Keratinocyte (primary cell): ENCODE measurements at places on chromosomes 1 and 21. TPM values are rescaled to one million over a fixed set of nuclear protein-coding genes. Genes with fewer than 3 reads are reported as not detected.

- DNase-seq, result no peak
These were observed 26.2 kb downstream of the RSBN1 start for GRCh38 chr1:113786069-113786468.

DNA sequence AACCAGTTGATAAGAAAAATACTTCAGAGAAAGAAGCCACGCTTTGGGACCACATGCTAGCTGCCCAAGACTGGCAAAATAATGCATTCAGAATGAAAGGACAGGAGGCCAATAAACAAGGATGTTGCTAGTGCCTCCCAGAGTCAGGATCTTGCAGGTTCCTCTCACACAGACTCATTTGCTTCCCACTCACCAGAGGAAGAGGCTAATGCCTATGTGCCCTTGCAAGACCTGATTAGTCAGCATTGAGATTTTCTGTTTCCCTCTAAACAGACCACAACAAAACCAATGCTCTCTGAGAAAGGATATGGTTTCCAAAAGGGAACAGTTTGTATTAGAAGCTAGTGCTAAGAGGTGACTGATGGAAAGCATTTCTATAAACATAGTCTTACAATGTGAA, 85.7 kb downstream of the NRDC start:
- no peak for DNase-seq

- no peak for DNase-seq
These were observed at the start of gene LPAR3 for GRCh38 chr1:84892705-84893618. Gene LPAR3 (minus strand): TSS chr1:84893206. CDS start chr1:84866120, 27,086 bp downstream.

Gene MIXL1
- polyA plus RNA-seq, result not detected in 3 replicates

- peak; percentile 11 for DNase-seq
These were observed 977 bp downstream of the LCA5L start for GRCh38 chr21:39444421-39445180.

DNA sequence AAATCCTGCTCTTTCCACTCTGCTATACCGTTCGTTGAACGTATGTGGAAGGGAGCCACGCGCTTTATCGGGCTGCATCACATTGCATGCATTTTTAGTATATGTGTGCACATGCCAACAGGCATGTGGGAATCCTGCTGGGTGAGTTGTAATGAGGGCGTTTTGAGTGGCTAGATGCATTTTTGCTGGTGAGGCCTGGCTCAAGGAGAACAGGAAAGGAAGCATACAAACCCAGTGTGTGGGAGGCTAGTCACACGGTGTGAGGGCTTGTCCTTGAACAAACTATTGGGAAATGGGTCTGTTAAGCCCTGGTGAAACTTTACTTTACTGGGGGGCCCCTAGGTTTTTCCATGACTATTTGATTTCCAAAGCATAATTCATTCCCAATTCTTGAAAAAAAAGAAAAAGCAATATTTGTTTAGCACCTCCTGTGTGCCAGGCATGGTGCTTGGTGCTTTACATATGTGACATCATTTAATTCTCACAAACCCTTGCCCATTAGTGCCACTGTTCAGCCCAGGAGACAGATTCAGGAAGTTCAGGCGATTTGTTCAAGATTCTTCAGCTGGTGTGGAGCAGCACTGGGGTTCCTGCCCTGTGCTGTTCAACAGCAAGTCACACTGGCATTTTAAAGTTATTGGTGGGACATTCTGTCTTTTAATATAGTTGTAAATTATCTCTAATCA, 25.6 kb upstream of the JUN start:
- DNase-seq, result no peak

DNA sequence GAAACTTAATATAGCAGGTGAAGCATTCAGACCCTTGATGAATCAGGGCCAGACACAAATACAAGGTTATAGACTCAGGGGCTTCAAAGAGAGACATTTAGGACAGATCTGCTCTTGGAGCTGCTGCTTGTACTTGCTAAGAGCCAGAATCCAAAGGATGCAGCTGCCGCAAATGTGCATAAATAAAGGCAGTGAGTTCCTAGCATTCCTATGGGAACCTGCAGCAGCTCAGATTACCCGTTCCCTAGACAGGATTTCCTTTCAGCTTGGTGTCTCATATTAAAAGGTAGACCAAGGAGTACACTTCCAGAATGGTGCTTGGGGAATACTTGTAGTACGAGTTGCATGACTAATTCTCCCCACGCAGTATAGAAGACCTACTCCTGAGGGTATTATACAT, 9.7 kb upstream of the LRRC53 start:
- DNase-seq, result no peak

- no peak for DNase-seq
These were observed 37.2 kb downstream of the GNPAT start for GRCh38 chr1:231278100-231278790.

Gene IVL
- 61.1 to 231 TPM (median 89.2 TPM) in 3 replicates for polyA plus RNA-seq

DNA sequence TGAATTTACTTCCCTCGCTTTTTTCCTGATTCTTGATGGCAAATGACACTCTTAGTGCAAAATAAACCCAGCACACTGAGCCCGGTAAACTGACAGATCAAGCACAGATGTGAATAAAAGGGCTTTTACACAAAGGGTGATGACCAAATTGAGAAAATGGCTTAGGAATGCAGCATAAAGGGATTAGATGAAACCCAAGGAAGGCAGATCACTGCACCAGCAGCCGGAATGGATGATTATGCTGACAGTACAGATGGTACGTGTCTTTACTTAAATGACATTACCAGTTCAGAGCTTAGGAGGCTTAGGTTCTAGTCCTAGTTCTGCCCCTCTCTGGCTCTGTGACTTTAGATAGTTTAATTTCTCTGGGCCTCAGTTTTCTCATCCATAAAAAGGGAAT, 12.0 kb downstream of the PKP1 start:
- no peak for DNase-seq

DNA sequence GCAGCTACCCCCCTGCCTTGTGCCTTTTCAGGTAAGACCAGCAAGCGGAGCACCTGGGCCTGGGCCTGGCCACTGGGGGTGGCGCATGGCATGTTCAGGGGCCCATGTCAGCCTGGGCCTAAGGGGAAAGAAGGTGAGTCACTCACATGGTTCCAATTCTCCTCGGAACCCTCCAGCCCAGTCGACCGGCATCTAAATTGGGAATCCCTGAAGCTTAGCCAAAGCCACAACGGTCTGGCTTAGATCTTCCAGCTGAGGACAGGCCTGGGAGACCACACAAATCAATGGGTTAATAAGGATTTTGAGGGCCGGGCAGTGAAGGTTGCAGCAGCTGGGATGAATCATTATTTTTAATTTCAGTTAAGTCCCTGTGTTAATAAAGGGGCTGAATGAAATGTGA, 145.1 kb upstream of the SMYD2 start:
- no peak for DNase-seq

- no peak for DNase-seq
These were observed 52.2 kb downstream of the ACP6 start for GRCh38 chr1:147618077-147618569.

GRCh38 chr1:65059930-65060538, 88.0 kb upstream of the AK4 start:
- DNase-seq, result no peak

Gene LIPI
- not detected in 3 replicates for polyA plus RNA-seq

Gene MPZ
- polyA plus RNA-seq, result 0.19 to 0.45 TPM (median 0.45 TPM) in 3 replicates

Gene CDC20
- 13.6 to 102 TPM (median 84.2 TPM) in 3 replicates for polyA plus RNA-seq

Gene FCRL4
- not detected in 3 replicates for polyA plus RNA-seq

Gene LHX8
- not detected in 3 replicates for polyA plus RNA-seq

- DNase-seq, result no peak
These were observed 30.4 kb downstream of the PRRX1 start for GRCh38 chr1:170694172-170694926.

- DNase-seq, result no peak
These were observed 15.0 kb upstream of the PLEKHG5 start for GRCh38 chr1:6506210-6507036.

DNA sequence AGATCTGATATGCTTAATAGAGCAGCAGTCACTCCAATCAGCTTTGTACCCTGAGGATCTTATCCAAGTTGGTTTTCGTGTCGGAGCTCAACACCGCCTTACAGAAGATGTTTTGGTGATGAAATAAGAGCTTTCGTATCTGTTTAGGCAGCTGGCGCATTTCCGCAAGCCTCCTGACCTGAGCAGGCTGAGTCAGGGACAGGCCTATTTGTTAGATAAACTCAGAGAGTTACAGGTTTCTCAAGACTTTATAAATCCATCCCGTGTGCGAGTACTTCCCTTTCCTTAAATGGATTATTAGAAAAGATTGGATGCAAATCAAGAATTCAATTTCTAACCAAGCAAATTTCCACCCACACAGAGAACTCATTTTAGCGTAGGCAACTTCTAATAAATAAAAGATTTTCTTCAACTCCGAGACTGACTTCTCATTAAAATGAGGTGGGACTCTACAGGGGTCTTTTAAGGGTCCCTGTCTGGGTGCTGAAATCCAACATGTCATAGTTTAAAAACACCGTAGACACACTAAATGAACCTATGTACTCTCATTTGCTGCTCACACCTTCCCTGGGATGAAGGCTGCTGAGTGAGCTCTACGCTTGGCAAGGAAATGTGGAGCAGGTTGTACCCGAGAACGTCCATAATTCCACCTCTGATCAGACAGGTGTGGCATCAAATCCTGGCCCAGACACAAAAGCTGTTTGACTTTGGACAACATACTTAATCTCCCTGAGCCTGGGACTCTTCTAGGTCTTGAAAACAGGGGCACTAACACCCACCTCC, 106.9 kb upstream of the F3 start:
- peak; percentile 83 for DNase-seq

Gene CYP4B1
- 0.49 to 3.9 TPM (median 2.1 TPM) in 3 replicates for polyA plus RNA-seq

- DNase-seq, result no peak
These were observed 885 bp downstream of the KRTAP10-3 start for GRCh38 chr21:44557491-44558328.

DNA sequence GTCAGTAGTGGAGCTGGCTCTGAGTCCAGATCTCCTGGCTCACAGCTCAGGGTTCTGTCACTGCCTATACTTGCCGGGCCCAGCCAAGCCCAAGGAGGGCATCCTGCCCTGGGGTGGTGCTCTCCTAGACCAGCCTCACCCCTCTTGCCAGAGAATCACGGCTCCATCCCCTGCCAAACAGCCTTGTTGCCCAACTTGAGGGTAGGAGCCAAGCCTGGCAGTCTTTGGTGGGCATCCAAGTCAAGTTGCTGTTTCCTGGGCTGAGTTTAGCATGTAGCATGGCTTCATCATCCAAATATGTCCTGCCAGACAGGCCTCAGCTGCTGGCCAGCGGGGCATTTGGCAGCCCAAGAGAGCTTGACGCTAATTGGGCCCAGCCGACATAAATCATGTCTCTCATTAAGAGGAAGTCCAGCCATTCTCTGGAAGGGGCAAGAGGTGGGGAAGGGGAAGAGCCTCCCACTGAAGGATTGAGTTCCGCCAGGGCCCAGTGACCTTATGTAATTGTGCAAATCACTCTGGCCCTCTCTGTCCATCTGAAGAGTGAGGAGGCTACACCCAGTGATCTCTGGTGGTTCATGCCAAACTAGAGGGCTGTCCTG, 22.6 kb upstream of the TRABD2B start:
- no peak for DNase-seq

Gene SELENBP1
- polyA plus RNA-seq, result 3.0 to 3.9 TPM (median 3.1 TPM) in 3 replicates
